ENCODE measurements at places on chromosomes 5 and 9. TPM values are rescaled to one million over a fixed set of nuclear protein-coding genes. Genes with fewer than 3 reads are reported as not detected.

The CSF1R gene
- total RNA-seq: 0.25 TPM

The BARX1 gene
- total RNA-seq: not detected

The RIMOC1 gene
- total RNA-seq: 18.1 TPM

The PCDHA9 gene
- total RNA-seq: 0.11 TPM

The ASPN gene
- total RNA-seq: 1.00 TPM
